Activated T-cell treated with anti-CD3 and anti-CD28 coated beads, Interleukin-2, amount 50 U/mL, for 72 hours (primary cell): ENCODE measurements at places on chromosomes 7 and 10.

DNA sequence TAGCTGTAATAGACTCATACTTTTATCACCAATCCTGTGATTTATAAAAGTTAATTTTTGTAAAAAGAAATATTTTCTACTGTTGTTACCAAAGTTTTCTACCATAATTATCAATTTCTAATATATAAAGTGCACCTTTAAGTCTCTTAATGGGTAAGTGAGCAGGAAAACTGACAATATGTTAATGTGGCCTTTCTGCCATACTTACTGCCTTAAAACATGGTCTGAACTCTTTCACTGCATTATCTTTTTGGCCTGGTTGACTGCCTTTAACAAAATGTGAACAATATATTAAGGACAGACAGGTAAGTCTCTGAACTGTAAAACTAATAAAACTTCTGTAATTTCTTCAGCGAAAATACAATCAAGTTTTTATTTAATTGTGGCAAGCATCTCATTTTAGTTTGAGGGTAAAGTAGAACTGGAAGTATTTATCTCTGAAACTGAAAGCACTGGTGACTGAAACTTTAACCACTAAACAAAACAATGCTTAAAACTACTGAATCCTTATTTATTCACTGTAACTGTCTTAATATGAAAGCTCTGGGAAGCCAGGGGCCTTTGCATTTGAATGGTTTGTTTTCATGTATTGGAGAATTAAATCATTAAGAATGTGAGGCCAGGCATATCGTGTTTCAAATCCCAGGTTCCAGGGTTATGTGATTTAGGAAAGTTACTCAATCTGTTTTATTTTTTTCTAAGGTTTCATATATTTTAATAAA, 948.8 kb upstream of the POT1 start:
- DNase-seq: no peak

GRCh38 chr7:71752171-71752935, 620.4 kb downstream of the GALNT17 start:
- DNase-seq: peak; percentile 66

DNA sequence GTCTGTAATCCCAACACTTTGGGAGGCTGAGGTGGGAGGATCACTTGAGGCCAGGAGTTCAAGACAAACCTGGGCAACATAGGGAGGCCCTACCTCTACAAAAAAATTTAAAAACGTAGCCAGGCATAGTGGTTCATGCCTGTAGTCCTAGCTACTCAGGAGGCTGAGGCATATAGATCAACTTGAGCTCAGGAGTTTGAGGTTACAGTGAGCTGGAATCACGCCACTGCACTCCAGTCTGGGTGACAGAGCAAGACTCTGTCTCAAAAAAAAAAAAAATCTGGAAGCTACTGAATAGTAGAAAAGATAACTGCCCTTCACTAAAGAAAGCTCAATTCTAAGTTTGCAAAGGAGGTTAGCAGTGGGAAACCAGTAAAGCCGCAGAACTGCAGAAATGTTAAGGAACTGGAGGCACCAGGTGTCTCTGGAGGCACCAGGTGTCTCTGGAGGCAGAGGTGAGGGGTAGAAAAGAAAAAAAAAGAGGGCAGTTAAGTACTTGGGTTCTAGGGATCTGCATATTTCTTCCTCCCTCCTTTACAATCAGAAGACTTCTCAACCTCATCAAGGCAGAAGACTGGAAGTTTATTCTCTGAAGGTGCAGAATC, 56.5 kb downstream of the RNLS start:
- DNase-seq: no peak

- no peak for DNase-seq
These were observed 20.7 kb downstream of the CREB5 start for GRCh38 chr7:28433039-28433438.

- DNase-seq: peak; percentile 86
These were observed 177.2 kb downstream of the SH3PXD2A start for GRCh38 chr10:103678178-103678526.

- no peak for DNase-seq
These were observed 305.8 kb upstream of the IGFBP3 start for GRCh38 chr7:46226860-46227259.

GRCh38 chr7:2715341-2716231, 27.6 kb downstream of the AMZ1 start:
- peak; percentile 69 for DNase-seq

DNA sequence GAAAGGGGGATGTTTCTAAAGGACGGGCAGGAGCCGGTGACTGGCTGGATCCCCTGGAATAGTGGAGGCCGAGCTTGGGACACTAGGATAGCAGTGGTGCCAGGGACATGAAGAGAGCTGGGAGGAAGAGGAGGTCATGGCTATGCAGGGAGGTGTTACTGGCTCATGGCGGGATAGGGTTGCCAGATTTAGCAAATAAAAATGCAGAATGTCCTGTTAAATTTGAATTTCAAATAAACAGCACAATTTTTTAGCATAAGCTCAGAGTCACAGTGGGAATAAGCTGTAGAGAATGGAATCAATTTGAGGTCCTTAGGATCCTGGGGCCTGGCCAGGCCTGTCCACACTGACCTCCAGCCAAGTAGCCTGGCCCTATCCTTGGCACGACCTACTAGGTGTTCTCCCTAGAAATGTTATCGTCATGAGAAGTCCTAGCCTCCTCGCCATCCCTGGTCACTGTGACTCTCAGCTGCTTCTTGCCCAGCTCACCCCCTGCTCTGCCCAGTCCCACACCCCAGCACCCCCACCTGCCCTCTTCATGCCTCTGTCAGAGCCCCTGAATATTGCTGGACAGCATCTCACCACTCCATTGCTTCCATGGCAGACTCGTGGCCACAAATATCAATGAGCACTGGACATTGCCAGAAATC, 7.6 kb upstream of the KCP start:
- no peak for DNase-seq

DNA sequence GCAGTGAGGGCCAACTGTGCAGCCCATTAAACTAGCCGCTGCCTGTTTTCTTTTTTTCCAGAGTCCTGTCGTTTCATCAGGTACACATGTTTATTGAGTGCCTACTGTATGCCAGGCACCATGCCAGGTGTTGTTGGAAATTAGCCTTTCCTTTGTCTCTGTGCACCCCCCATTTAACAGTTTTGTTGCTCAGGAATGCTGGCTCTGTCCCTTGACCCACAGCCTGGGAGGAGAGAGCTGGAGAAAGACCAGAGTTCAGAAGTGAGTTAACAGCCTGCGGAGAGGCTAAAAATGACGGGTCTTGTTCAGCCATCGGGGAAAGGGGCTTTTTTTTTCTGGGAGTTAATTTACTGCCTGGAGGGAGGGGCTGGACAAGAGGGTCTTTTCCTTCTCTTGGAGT, 1.3 kb downstream of the LRMDA start:
- no peak for DNase-seq

DNA sequence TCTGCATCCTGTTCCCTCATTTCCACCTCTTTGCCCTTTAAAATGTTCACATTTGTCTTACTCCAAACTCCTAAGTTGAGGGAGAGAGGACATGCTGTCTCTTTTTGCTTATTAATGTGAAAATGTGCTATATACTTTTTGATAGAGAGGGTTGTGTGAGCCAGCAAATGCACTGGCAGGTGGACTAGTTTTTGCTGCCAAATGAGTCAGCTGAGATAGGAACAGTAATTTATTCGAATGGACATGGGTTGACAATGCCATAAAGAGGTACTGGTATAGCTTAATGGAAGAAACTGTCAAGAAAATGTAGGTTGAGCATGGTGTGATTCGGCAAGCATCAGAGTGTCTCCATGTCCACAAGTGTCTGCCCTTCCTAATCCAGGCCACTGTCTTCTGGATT, 9.2 kb upstream of the TRUB1 start:
- no peak for DNase-seq

- DNase-seq: no peak
These were observed 52.5 kb upstream of the CCDC6 start for GRCh38 chr10:59958882-59959281.

GRCh38 chr7:100632951-100633717, 8.2 kb downstream of the TFR2 start:
- peak; percentile 78 for DNase-seq

DNA sequence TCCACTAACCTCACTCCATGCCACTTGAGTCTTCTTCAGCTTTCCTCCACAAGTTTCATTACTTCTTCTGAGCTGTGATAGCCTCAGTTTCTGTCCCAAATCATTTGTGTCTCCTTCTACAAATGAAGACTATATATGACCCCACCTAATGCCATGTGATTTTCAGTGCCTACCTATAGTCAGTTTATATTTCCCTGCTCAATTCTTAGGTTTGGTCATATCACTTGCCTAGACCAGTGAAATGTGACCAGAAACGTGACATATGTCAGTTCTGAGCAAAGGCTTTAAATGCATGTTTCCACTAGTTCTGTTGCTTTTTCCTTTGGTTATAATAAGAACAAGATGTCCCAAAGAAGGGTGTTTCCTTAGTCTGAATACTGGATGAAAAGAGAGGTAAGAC, 24.6 kb upstream of the REEP3 start:
- DNase-seq: no peak

DNA sequence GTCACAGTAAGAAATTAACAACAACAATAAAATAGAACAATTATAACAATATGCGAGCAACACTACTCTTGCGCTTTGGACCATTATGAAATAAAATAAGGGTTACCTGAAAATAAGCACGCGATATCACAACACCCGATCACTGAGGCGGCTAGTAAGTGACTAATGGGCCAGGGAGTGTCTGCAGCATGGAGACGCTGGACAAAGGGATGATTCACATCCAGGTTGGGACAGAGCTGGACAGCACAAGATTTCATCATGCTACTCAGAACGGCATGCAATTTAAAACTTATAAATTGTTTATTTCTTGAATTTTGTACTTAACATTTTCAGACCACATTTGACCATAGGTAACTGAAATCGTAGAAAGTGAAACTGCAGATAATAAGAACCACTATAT, 15.6 kb downstream of the HIBADH start:
- DNase-seq: no peak
